ENCODE measurements at places on chromosomes 12 and 14.

GRCh38 chr14:57025456-57025855, 215.2 kb upstream of the OTX2 start:
- DNase-seq = no peak

DNA sequence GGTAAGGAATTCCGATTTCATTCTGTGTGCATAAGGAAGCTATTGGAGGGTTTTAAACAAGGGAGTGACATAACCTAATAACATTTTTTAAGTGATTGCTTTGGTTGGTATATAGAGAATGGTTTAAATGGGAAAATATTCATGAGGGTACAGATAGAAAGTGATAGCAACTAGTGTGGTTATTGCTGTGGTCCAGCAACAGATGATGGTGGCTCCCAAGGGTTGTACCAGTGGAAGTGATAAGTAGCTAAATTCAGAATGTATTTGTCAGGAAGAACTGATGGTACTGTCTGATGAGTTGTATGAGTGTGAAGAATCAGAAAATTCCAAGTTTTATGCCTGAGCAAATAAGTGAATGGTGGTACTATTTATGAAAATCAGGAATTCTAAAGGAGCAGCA, 2.6 kb upstream of the CNOT2 start:
- DNase-seq = no peak

DNA sequence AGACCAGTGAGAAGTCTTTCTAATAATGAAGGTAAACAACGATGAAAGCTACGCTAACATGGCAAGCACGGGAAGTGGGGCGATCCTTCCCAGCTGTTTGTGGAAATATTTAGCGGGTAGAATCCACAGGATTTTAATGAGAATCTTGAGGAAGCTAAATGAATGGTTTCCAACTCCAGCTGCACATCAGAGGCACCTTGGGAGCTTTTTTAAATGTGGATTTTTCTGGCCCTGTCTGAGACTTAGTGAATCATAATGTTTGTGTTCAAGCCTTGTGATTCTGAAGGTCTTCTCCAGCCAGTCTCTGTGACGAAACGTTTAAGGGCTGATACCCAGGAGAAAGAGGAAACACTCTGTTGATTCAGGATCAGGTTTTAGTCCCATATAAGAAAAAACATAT, 169.8 kb downstream of the CAPZA3 start:
- DNase-seq = no peak

GRCh38 chr14:74459289-74459946, 33.4 kb upstream of the SYNDIG1L start:
- peak; percentile 11 for DNase-seq

- DNase-seq = no peak
Observed at GRCh38 chr12:93116632-93117031, 187.5 kb upstream of the EEA1 start.

DNA sequence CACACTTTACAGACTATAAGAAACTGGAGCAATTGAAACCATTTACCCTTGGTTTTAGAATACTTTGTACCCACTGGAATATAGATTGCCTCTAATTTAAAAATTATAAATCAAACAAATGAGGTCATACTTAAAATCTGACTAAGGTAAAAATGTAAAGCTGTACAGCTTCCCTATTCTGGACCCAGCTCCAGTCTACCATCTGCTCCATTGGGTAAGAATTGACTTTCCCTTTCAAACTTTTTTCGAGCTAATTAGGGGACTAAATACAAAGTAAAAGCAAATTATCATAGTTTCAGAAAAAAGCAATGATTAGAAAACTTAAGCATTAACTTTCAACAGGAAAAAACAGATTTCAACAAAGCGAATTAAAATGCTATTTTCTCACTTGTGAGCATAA, 4.3 kb downstream of the KRR1 start:
- DNase-seq = no peak

DNA sequence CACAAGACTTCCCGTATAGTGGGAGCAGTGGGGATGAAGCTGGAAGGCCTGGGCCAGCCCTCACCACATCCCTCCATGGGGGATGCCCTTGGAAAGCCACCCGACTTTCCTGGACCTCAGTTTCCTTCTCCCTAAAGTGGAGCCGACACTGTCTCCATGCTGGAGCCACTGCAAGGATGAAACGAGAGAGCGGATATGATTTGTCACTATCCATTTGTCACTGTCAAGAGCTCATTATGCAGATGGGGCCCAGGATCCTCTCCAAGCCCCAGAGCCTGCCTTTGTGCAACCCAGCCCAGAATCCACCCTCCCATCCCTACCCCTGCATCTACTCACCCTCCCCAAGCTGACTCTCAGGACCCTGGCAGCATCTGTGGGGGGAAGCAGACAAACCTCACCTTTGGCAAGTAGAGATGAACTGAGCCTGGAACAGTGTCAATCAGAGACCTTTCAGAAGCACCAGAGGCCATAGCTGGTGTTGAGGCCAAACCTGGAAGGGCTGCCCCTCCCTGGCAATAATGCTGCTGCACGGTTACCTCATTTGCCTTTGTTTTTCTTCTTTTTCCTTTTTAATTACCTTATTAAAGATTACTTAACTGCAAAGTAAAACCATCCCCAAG, 287.7 kb upstream of the RTL1 start:
- DNase-seq = no peak

DNA sequence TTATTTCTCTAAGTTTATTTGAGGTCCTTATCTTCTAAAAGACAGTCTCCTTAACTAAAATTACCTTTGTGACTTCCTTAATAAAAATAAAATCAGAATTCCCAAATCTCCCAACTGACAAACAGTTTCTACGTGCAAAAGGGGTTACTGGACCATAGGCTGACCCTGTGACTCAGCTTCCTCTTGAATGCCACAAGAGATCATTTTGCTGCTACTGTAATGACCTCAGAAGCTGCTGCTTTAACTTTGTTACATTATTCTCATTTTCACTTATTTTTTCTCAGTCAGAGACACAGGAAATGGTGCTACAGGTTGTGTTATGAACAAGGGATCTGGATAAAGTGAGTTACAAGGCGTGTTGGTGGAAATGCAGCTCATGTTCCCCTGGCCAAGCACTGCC, 132.2 kb upstream of the TMTC2 start:
- no peak for DNase-seq

- DNase-seq = no peak
Observed at GRCh38 chr12:83850531-83850930, 1062.1 kb downstream of the SLC6A15 start.

- DNase-seq = no peak
Observed at GRCh38 chr14:68585690-68586089, 207.2 kb downstream of the ZFP36L1 start.

- DNase-seq = no peak
Observed at GRCh38 chr12:90003688-90004087, 295.1 kb upstream of the ATP2B1 start.

DNA sequence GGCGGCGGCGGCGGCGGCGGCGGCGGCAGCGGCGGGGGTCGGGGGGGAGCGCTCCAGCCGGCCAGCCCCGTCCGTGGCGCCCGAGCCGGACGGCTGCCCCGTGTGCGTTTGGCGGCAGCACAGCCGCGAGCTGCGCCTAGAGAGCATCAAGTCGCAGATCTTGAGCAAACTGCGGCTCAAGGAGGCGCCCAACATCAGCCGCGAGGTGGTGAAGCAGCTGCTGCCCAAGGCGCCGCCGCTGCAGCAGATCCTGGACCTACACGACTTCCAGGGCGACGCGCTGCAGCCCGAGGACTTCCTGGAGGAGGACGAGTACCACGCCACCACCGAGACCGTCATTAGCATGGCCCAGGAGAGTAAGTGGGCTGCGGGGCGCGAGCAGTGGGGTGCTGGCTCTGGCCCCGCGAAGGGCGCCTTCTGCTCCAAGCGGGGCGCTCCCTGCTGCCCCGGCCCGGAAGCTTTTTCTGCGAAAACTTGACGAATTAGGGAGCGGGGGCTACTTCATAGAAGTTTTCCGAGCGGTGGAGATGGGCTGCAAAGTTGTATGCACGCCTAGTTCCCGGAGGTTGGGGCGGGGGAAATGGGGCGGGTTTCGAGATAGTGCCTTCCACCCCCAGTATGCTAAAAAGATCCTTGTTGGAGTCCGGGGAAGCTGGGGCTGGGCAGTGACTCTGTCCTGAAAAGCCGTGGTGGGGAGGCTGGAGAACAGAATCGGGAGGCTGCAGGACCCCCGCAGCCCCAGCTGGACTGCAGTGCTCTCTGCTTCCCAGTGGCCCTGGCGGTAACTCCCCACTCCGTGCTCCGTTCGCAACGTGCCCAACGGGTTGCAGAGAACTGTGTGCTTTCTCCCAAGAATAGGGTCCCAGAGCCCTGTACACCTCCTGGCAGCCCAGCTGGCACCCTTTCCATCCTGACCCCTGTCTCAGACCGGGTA, 751 bp downstream of the GDF11 start:
- DNase-seq = no peak

GRCh38 chr14:85523624-85524023, 6.3 kb upstream of the FLRT2 start:
- no peak for DNase-seq

DNA sequence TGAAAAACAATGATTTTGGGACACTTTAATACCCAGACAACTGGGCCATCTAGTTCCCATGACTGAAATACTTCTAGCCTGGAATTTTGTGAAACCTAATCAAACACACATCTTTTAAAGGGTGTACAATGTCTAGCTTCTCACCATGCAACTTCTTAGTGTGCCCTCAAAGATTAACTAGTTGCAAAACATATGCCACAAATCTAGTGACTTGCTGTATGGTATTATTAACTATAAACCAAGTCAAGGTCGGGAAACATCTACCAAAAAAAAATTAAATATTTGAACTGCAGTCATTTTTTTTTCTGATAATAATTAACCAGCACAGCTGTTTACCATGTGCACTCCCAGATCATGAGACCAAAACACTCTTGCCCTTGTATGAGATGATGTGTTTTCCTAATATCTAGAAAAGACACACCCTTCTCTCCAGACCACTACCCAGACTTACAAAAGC, 171.8 kb upstream of the FOXN3 start:
- DNase-seq = no peak

GRCh38 chr12:89476232-89476631, 48.4 kb downstream of the GALNT4 start:
- no peak for DNase-seq

DNA sequence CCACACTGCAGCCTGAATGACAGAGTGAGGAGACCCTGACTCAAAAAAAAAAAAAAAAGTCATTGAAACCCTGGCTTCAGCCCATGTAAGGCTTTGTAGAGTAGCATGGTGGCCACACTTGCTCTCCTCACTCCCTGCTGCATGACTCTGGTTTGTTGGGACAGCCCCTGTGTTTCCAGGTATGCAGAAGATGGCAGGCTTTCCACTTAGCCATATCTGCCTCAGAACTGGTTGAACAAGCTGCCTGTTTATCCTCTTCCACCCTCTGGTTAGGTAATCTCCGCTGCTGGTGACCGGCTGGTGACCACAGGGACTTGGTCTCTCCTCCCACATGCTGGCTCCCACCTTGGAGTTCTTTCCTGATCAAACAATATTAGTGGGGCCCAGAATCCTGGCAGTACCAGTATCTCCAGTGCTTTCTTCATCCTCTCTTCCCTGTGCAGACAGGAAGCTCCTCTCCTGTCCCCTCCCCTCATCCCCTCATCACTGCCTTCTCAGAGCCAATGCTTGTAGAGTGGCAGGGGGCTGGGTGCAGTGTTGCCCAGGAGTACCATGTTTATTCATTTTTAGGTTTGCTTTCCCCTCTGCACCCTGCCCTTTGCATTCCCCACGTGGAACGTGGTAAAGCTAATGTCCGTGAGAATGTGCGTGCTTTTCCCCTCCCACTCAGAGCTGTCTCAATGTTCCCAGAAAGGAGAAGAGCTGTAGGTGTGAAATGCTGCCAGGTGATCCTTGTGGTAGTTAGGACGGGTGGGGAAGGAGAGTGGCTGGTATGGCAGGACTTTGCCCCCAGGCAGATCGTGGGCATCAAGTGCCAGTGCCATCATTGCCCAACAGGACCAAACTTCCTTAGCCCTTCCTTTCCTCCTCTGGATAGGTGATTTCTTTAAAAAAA, 11.3 kb downstream of the ABHD12B start:
- DNase-seq = no peak

GRCh38 chr12:54138219-54138618, 50.6 kb downstream of the SMUG1 start:
- no peak for DNase-seq

GRCh38 chr12:85621041-85621440, 215.2 kb downstream of the RASSF9 start:
- DNase-seq = no peak

GRCh38 chr12:4322726-4323125, 1.7 kb downstream of the TIGAR start:
- DNase-seq = no peak

DNA sequence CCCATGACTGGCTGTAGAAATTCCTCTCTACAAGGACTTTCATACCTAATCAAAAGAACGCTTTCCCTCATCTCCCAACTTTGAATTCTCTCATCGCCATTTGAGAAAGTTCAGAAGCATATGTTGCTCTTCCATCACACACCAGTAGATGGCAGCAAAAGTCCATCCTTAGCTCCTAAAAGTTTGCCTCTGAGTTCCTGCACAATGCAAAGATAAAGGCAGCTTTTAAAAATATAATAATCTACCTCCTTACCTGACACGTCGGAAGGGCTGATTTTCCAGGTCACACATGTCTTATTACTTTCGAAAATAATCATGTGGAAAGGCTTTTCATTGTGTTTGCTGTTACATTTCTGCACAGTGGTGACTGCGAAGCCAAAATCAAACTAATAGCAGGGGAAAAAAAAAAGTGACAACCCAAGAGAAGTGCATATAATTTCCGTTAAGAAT, 456.7 kb upstream of the SEL1L start:
- no peak for DNase-seq

DNA sequence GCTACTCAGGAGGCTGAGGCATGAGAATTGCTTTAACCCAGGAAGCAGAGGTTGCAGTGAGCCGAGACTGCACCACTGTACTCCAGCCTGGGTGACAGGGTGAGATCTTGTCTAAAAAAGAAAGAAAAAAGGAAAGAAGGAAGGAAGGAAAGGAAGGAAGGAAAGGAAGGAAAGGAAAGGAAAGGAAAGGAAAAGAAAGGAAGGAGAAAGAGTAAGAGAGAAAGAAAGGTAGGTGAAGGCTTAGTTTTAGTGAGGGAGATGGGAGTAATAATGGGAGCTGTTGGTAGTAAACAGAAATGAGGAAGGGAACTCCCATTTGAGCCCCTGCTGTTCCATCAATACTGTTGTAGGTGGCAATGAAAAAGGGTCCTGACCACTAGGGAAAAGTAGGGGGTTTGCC, 28.8 kb downstream of the SLC24A4 start:
- DNase-seq = no peak

- DNase-seq = no peak
Observed at GRCh38 chr14:92004062-92004461, 35.8 kb downstream of the TRIP11 start.

DNA sequence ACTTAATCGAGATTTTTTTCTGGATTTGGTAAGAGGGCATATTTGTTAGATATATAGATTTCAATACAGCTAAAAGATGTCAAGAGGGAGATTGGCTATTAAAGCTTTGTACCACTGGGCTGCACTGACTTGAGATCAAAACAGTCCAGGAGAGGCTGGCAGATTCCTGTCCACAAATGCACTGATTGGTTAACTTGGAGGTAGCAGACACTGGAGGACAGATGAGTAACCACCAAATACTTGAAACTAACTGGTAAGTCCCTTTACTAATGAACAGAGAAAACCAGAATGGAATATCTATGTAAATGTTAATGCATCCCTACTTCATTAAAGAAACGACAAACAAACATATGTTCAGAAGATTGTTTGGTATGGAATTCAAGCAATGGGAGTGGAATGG, 416.6 kb downstream of the LRIG3 start:
- no peak for DNase-seq

- DNase-seq = no peak
Observed at GRCh38 chr14:44339231-44339630, 167.9 kb downstream of the FSCB start.
